ENCODE measurements at places on chromosomes 2 and 18.

DNA sequence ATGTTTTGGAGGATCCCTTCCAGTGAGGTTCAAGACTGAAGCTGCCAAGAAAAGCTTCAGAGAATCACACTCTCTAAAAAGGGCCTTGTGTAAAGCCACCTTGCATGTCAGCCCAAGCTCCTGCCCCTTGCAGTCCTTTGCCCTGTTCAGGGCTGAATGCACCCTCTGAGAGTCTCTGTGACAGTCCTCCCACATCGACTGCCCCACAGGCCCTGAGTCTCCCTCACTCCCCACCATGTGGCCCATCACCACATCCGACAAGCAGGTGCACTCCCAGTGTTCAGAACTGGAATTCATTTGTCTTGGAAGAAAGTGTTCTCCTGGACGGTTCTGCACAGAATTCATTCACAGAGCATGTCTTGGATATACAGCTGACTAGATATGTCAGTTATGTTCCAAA, 31.0 kb downstream of the BCL11A start:
- no peak for DNase-seq

GRCh38 chr18:22293417-22293816, 124.0 kb downstream of the GATA6 start:
- DNase-seq: no peak

- no peak for DNase-seq
These were observed 326.4 kb downstream of the EIPR1 start for GRCh38 chr2:3051266-3051665.

DNA sequence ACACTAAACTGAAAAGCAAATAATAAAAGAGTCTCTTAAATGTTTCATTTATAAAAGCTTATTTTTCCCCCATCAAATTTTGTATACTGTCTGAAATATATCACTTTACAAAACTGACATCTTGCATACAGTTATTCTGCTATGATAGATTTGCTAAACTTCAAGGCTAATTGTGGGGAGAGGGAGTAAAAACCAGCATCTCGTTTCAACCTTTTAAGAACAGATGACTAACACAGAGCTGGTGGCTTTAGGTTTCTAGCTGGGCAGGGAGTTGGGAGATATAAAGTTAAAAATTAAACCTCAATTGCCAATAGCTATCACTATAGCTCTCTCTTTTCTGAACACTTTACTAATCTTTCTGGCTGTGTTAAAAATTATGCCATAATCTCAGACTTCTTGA, 23.5 kb downstream of the C1D start:
- no peak for DNase-seq

DNA sequence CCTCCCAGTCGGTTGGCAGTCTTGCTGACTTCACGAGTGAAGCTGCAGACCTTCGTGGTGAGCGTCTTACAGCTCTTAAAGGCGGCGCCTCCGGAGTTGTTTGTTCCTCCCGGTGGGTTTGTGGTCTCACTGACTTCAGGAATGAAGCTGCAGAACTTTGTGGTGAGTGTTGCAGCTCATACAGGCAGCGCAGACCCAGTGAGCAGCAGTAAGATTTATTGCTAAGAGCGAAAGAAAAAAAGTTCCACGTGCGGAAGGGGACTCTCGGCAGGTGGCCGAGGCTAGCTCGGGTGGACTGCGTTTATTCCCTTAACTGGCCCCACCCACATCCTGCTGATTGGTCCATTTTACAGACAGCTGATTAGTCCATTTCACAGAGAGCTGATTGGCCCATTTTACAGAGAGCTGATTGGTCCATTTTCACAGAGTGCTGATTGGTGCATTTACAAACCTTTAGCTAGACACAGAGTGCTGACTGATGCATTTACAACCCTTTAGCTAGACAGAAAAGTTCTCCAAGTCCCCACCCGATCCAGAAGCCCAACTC, 240.3 kb downstream of the LRATD1 start:
- DNase-seq: no peak

DNA sequence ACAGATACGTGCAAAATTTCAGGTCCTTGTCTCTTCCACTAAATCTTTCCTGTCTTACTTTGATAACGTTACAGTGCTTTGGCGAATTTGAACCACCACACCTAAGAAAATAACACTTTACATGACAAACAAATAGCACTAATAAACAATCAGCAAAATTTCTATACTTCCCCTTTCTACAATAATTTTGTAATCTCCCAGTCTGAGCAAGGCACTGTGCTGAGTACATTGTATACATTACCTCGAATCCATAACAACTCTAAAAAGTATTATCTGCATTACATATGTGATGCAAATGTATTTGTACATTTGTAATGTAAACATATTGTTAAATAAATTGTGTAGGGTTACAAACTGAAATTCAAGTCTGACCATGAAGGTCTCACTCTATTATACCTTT, 49.9 kb downstream of the RTN4 start:
- DNase-seq: no peak

- no peak for DNase-seq
These were observed 219.7 kb upstream of the HS6ST1 start for GRCh38 chr2:128538396-128538795.

GRCh38 chr2:201859949-201860348, 53.6 kb downstream of the CDK15 start:
- DNase-seq: no peak

DNA sequence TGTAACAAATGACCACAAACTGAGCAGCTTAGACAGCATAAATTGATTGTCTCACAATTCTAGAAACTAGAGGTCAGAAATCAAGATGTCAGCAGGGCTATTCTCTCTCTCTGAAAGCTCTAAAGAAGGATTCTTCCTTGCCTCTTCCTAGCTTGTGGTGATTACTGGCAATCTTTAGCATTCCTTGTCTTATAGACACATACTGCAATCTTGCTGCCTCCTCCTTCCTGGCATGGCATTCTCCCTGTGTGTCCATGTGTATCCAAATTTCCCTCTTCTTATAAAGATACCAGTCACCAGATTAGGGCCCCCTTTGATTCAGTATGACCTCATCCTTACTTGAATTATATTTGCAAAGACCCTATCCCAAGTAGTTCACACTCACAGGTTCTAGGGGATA, 2.3 kb downstream of the ASB3 start:
- DNase-seq: no peak

- DNase-seq: no peak
These were observed 1.3 kb downstream of the NYAP2 start for GRCh38 chr2:225400546-225401400.

GRCh38 chr2:31888550-31888949, 122.3 kb downstream of the MEMO1 start:
- DNase-seq: no peak

DNA sequence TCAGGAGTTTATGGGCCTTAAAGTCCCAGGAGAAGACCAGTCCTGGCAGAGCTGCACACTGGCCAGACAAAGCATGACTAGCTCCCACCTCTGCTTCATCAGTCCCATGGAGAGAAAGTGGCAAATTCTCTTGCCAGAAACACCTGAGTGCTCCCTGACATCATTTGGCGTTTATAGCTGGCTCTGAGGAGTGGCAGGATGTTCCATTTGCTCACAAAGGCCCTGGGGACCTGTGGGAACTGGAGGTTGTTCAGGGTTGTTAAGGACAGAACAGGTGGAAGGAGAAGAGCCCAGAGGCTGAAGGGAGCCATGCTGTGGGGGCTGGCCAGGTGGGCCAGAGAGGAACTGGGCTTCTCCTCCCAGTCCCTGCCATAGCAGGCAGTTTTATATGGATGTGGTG, 56.1 kb downstream of the RPL37A start:
- no peak for DNase-seq

DNA sequence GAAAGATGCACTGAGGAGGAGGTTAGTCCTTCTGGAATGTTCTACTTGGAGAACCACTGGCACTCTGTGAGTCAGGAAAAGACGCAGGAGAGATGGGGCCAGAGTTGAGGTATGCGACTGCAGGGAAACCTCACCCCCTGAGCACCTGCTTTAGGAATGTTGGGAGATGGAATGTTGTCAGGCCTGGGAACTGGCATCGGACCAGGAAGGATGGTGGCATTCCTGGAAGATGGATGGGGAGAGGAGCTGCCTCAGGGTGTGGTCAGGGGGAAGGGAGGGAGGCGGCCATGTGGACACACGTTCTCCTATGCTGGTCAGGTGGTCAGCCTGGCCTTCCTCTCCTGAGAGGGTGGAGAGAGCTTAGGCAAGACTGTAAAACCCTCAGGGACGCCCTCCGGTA, 146.3 kb downstream of the CELF4 start:
- no peak for DNase-seq

GRCh38 chr2:223937535-223937934, 7.6 kb downstream of the WDFY1 start:
- no peak for DNase-seq

GRCh38 chr2:74093840-74094239, 53.9 kb downstream of the BOLA3 start:
- DNase-seq: no peak

DNA sequence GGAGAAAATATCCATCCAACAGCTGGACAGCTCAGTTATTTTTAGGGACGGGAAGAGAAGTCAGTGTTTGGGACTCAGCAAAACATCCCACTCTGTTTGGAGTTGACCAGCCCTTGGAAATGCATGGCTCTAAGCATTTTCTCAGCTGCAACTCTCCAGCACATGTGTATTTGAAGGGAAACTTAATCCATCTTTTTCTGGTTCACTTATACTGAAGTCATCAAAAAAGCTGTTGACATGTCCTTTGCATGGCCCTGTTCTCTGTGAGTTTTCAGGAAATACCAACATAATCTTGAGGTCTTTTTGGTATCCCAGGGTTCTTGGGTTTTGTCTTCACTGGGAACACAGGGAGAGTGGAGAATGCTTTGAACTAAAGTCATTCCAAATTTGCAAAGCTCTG, 91.9 kb upstream of the CELF4 start:
- no peak for DNase-seq

DNA sequence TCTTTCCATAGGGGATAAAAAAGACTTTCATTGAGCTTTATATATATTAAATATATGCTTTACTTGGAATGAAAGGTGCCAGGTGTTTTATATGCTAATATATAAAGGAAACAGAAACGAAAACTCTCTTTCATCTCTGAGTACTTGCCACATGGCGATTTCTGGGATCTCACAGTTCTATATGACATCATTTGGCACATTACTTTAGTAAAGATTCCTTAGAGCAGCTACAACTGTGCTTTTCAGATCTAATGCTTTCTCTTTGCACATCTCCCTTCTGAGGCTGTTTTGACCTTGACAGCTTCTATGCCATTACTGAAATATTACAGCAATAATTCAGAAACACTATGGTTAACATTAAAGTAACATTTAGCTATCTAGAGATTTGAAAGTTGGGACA, 1082.9 kb upstream of the CDH2 start:
- DNase-seq: no peak

DNA sequence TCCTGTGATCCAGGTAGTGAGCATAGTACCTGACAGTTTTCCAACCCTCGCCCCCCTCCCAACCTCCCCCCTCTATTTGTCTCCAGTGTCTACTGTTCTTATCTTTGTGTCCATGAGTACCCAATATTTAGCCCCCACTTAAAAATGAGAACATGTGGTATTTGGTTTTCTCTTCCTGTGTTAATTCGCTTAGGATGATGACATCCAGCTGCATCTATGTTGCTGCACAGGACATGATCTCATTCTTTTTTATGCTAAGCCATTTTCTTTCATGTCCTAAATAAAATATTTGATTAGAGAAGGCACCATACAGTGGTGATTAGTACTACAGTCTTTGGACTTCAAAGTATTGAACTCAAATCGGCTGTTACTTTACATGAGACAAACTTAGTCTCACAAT, 1087.9 kb downstream of the CBLN2 start:
- no peak for DNase-seq

DNA sequence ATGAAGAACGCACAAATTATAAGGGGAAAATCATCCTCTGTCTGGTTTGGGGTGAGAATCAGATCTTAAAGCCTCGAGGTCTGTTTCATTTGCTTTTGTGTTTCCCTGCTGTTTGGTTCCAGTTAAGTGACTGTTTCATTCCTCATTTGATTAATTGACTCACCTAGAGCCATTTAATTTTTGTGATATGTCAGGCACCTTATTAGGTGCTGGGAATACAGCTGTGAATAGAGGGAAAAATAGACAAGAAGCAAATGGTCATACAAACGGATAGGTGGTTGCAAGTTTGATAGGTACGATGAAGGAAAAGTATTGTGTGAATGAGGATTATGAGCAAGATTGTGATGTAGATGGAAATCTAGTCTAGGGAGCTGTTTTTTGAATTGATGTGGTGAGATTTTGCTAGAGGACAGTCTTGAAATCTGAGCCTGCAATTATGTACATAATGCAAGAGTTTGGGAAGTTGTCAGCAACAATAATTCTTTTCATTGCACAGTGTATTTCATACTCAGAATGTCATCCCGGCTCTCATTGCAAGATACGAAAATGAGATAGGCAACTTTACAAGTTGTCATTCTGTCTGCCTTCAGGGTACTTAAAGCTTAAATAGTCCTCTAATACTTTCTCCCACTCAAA, 2.2 kb downstream of the ACSL3 start:
- no peak for DNase-seq

GRCh38 chr2:236646441-236646840, 76.8 kb downstream of the ACKR3 start:
- no peak for DNase-seq

GRCh38 chr2:102342888-102343287, 12.7 kb upstream of the IL18R1 start:
- DNase-seq: no peak

DNA sequence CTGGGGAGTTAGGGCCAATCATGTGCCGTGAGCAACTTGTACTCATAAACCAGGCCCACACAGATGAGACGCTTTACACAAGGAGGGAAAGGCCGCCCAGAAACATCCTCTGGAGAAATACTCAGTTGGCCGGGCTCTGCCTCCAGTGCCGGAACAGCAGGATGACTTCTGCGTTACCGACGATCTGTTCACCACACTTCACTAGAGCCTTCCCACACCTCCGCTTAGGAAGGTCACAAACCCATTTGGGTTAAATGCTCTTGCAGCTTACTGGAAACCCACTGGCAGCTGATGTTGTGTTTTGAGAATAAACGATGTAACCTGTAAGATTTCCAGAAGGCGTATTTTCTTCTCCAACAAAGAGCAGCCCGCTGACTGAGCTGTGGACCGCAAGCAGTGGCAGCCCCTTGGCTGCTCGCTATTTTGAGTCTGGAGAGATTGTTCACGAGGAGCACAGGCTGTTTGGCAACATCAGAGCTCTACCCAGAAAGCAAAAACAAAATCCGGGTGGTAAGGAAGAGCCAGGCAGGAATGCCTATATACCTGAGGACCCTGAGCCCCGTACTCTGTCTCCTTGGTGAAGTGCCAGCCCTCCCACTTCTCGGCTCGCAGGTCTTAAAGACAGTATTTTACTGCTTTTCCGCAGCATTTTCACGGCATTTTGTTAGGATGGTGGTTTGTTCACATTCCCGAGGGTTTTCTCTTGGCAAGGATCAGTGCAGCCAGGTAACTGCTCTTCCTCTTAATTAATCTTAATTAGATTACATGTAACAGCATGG, 44.0 kb downstream of the COLEC12 start:
- no peak for DNase-seq
